ENCODE measurements at places on chromosomes 6 and 20.

DNA sequence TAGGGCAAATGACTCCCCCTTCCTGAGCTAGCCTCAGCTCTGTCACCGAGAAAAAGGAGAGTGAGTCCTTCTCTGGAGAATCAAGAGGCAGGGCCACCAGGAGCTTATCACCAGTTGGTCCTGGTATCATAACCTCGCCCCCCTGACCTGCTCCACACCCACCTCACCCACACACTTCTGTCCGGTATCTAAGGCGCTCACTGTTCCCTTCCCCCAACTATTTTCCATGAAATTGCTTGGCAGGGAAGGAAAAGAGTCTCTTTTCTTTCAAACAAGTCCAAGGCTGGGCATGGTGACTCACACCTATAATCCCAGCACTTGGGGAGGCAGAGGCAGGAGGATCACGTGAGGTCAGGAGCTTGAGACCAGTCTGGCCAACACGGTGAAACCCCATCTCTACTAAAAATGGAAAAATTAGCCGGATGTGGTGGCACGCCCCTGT, 77.6 kb downstream of the ZMYND8 start:
- DNase-seq: no peak

GRCh38 chr6:73801652-73802268, 105.8 kb downstream of the CD109 start:
- DNase-seq: no peak

- DNase-seq: no peak
Observed at GRCh38 chr6:42720739-42721138, 1.7 kb downstream of the PRPH2 start.

GRCh38 chr6:102759415-102759814, 1365.9 kb downstream of the GRIK2 start:
- DNase-seq: no peak

DNA sequence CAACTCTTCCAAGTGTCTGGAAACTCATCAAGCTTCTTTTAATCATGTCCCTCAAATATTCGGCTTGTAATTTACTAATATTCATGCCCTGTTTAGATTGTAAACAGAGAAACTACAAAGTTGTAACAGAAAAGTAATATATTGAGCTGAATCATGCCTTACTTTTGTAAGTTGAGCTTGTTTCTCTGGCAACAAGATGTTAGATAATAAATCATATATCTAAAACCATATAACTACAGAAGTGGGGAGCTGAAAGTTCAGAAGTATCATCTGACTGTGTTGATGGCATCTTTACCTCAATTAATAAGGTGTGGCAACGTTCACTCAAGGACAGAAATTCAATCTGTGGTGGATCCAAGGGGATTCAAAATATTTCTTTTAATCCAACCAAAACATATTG, 263.9 kb downstream of the PLCB1 start:
- no peak for DNase-seq

- DNase-seq: no peak
Observed at GRCh38 chr6:72968704-72969103, 256.6 kb downstream of the KHDC1L start.

DNA sequence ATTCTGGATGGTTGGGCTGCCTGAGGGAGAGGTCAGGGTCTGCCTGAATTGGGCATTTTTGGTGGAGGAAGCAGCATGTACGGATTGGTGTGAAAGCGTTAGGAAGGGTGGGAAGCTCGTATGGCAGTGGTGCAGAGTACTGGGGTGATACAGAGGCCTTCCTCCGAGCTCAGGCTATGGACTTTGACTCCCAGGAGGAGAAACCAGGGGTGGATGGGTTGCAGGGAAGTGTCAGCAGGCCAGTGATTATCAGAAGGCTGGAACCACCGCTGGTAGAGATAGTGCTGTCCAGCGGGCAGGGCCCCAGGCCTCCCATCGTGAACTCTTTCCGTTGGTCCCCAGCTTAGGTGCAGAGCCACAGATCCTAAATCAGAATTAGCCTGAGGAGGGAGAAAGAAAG, 5.3 kb downstream of the WFDC5 start:
- DNase-seq: no peak

GRCh38 chr6:99416892-99417767, 8.0 kb downstream of the PNISR start:
- DNase-seq: no peak

DNA sequence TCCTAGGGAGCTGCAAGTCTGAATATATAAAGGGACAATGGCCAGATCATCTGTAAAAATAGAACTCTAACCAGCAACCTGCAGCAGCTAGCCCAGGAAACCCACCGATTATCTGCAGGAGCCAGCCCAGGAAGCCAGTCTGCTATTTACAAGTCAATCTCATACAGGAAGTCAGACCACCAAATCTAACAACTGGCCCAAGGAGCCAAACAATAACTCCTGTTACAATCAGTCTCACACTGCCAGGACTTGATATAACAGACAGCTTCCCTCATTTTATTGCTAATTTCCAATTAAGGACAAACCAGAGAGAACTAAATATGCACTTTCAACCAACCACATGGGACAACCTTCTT, 14.4 kb upstream of the RIN2 start:
- DNase-seq: no peak

- no peak for DNase-seq
Observed at GRCh38 chr6:25035174-25035511, 99.4 kb upstream of the RIPOR2 start.

- no peak for DNase-seq
Observed at GRCh38 chr20:53365539-53366075, 228.0 kb downstream of the ZNF217 start.

DNA sequence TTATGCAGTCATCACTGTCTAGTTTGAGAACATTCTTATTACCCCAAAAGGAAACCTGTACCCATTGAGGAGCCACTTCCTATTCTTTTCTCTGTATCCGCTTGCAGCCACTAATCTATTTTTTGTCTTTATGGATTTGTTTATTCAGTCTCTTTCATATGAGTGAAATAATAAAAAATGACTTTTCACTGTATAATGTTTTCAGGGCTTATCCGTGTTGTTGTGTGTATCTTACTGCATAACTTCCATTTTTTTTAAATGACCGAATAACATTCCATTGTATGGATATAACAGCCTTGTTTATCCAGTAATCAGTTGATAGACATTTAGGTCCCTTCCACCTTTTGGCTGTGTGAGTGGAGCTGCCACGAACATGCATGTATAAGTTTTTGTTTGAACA, 86.6 kb downstream of the ZFAND3 start:
- DNase-seq: no peak

DNA sequence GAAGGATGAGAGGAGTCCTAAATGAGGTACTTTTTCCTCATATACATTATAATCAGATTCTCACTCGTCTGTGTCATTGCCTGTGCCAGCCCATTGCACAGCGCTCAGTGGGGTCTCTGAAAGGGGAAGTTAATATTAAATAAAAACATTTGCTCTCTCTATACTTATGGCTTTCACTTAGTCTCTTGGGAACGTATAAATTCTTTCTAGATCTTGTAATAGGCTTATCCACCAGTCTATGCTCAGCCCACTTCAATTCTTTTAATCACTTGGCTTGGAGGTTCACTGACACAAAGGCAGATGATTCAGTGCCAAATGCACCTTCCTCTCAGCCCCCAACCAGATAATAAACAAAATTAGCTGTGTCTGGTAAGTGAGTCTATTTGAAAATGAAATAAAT, 164.3 kb upstream of the OGFRL1 start:
- no peak for DNase-seq

DNA sequence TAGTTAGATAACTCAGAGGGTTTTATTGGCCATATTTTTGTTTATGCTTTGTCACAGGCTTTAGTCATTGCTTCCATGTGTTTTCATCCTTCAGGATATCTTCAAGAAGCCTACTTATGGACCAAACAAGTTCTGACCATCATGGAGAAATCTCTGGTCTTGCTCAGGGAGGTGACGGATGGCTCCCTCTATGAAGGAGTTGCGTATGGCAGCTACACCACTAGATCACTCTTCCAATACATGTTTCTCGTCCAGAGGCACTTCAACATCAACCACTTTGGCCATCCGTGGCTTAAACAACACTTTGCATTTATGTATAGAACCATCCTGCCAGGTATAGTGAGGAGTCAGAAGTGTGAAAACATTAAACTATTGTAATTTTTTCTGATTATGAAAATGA, 30.3 kb upstream of the CALHM6 start:
- no peak for DNase-seq

- DNase-seq: no peak
Observed at GRCh38 chr20:51500311-51500710, 42.2 kb downstream of the NFATC2 start.

DNA sequence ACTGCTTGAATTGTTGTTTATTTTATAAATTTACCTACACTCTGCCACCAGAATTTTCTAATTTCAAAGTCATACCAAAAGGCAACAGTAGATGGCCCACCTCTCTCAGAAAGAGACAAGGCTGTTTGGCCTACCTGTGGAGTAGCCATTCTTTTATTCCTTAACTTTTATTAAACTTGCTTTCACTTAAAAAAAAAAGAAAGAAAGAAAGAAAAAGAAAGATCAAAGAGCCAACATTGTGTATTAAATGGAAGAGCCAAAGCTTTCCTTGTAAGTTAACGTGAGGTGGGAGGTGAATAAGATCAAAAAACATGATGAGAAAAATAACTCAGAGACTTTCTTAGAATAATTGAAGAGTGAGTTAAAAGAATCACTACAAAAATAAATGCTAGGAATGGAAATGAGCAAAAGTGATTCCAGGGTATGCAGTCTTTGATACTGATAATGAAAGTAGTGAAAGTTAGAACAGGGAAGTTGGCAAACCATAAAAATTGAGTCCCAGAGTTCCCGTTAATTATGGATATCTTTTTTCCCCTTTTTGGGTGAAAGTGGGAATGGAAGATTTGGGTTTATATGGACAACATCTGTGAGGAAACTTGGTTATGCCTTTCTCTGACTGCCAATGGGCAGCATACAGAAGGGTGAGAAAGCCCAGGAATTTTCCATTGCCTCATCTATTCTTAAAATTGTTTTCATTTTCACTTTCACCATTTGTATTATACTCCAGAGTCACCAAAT, 35.9 kb upstream of the MYB start:
- no peak for DNase-seq
